ENCODE measurements at places on chromosomes 2 and 18. TPM values are rescaled to one million over a fixed set of nuclear protein-coding genes. Genes with fewer than 3 reads are reported as not detected.

DNA sequence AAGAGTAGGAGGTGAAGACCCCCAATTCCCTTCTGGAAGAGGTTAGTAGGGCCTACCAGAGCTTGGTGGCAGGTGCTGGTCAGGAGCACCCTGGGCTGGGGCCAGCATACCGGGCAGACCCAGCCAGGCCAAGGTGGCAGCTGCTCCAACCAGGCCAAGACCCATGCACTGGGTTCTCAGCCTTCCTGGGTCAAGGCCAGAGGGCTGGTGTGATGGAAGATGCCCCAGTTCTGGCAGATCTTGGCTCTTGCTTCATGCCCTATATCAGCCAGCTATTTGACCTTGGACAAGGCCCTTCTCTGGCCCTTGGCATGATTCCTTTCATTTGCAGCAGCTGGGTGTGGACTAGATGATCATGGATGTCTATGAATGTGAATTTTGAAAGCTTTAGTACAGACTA is 57.7 kb downstream of the PRKCE start:
- H3K27ac ChIP-seq, result no peak overlapping the region
- H3K4me1 ChIP-seq, result no peaks in the 10 kb centered on the region
- no peaks in the 10 kb centered on the region for H3K27me3 ChIP-seq
- no peak overlapping the region for H3K4me3 ChIP-seq

- no peaks in the 10 kb centered on the region for H3K4me1 ChIP-seq
- H3K27me3 ChIP-seq, result no peaks in the 10 kb centered on the region
- no peaks in the 10 kb centered on the region for H3K36me3 ChIP-seq
- DNase-seq, result no peak
Measured at GRCh38 chr2:187055463-187055862, 206.5 kb upstream of the ZSWIM2 start.

- H3K27me3 ChIP-seq, result no peaks in the 10 kb centered on the region
- no peak overlapping the region for H3K4me3 ChIP-seq
- no peak for DNase-seq
- no peak overlapping the region for H3K27ac ChIP-seq
- no peaks in the 10 kb centered on the region for H3K36me3 ChIP-seq
Measured at GRCh38 chr2:156778916-156779315, 342.7 kb downstream of the GPD2 start.

GRCh38 chr2:24866946-24867345 is 53.1 kb downstream of the ADCY3 start:
- no peaks in the 10 kb centered on the region for H3K4me1 ChIP-seq
- H3K27me3 ChIP-seq, result no peaks in the 10 kb centered on the region
- no peak overlapping the region for H3K4me3 ChIP-seq
- no peak overlapping the region for H3K27ac ChIP-seq
- no peaks in the 10 kb centered on the region for H3K36me3 ChIP-seq

GRCh38 chr2:75579186-75579585 is 18.4 kb upstream of the EVA1A start:
- H3K36me3 ChIP-seq, result no peaks in the 10 kb centered on the region
- no peak for DNase-seq
- H3K4me1 ChIP-seq, result no peaks in the 10 kb centered on the region
- H3K27me3 ChIP-seq, result no peaks in the 10 kb centered on the region
- no peak overlapping the region for H3K27ac ChIP-seq

DNA sequence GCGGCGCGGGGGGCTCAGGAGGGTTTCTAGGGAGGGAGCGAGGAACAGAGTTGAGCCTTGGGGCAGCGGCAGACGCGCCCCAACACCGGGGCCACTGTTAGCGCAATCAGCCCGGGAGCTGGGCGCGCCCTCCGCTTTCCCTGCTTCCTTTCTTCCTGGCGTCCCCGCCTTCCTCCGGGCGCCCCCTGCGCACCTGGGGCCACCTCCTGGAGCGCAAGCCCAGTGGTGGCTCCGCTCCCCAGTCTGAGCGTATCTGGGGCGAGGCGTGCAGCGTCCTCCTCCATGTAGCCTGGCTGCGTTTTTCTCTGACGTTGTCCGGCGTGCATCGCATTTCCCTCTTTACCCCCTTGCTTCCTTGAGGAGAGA is 5.2 kb downstream of the PROC start:
- no peak overlapping the region for H3K27ac ChIP-seq
- peaks cover 20% of the 10 kb centered on the region for H3K27me3 ChIP-seq
- DNase-seq, result peak; percentile 61
- H3K4me1 ChIP-seq, result peaks cover 12% of the 10 kb centered on the region
- H3K4me3 ChIP-seq, result peak overlapping the region; percentile 32

DUSP19 gene
- total RNA-seq, result 3.0 TPM

CFAP221 gene
- total RNA-seq, result 26.3 TPM

CCDC178 gene
- total RNA-seq, result 2.5 TPM

CD207 gene
- 3.6 TPM for total RNA-seq

EVA1A gene
- 41.9 TPM for total RNA-seq
